Testis (tissue), 5 donors: ENCODE measurements at places on chromosomes 11 and 22. TPM values are rescaled to one million over a fixed set of nuclear protein-coding genes. Genes with fewer than 3 reads are reported as not detected.

The SEC14L6 gene
- 28.2 TPM for total RNA-seq

The FXYD2 gene
- 7.6 TPM for total RNA-seq

DNA sequence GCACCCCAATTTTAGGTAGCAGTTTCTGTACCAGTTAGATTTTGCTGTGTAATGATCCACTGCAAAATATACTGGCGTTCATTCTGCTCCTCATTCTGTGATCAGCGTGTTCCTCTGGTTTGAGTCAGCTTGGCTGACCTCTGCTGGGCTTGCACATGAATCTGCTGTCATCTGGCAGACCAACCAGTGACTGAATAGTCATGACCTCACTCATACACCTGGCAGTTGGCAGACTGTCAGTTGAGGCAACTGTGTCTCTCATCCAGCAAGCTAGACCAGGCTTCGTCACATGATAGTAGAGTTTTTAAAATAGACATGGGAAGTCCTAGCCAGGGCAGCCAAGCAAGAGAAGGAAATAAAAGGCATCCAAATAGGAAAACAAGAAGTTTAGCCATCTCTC, 316.3 kb upstream of the LARGE1 start:
- DNase-seq, result no peak

GRCh38 chr22:33013531-33014162, 44.5 kb downstream of the SYN3 start:
- no peak for DNase-seq

DNA sequence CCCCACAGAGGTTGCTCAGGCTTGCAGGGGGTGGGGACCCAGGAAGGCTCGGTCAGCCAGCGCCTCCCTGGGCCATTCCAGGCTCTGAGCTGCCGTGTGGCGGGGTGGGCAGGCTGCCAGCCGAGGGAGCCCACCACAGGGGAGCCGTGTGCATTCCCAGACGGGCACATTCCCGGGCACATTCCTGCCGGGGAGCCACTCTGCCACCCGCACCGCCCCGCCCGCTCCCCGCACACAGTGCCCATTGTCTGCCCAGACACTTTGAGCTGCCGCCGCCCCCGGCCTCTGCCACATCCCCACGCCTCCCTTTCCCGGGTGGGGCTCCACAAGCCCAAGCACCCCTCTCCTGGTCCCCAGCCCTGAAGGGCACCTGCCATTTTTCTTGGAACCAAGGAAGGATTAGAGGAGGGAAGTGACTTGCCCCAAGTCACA, 27.4 kb downstream of the RPL3 start:
- peak; percentile 74 for DNase-seq

DNA sequence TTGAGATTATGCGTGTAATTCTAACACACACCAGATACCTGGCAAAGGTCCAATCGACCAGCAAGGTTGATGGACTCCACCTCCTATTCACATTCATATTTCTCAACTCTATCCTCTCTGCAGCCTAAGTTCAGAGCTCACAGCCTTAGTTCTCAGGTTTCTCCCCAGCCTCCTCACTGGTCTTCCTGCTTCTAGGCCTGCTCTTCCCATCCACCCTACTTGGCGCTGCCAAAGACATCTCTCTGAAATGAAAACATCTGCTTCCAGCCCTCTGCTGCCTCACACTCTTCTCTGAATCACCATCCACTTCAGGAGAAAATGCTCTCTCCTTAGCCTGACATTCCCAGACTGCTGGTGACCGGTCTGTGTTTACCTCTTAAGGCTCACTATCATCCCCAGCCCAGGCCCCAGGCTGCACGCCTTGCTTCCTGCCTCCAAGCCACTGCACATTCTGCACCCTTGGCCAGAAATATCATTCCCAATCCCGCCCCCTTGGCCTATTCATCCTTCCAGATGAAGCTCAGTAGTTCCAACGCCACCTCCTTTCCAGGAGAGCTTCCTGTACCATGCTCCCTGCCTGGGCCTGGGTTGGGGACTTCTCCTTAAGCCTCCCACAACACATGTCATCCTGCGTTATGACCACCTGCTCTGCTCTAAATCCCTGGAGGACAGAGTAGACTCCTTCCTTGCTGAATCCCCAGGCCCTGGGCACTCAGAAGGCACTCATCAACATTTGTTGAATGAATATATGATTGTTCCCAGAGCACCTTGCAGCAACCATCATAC, 3.5 kb downstream of the ARRB1 start:
- peak; percentile 59 for DNase-seq

DNA sequence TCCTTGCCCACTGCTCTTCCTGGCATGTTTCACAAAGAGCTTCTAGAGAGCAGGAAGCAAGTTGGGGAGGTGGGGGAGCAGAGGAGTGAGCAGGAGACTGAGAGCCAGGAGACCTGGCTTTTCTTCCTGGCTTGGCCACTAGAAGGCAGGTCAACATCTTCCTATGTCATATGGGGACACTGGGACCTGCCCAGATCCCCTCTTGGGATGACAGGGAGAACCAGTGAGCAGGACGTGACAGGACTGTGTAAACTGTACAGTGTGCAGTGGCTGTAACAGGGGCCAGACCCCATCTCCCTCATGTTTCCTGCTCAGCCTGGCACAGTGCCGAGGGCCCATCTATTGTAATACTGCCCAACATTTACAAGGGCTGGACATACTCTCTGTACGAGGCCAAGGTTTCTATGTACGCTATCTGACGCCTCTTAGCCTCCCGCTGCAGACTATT, 29.4 kb downstream of the GDPD5 start:
- no peak for DNase-seq

DNA sequence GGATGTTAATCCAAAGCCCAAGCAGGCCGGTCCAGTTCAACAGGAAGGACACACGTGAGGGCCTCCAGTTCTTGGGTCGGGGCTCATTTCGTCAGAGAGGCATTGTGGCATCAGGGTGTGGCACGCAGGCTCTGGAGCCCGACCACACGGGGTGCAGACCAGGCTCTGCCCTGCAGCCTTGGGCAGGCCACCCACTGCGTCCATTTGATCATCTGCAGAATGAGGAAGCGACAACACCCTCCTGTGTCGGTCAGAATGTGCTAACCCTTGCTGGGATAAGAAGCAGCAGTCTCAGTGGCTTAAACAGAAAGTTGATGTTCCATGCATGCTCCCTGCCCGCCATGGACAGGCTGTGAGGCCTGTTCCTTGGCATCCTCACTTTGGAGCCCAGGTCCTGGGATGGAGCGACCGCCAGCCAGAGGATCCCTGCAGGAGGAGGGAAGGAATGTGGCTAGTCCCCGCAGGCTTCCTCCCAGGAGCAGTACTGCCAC, 10.8 kb downstream of the RIBC2 start:
- DNase-seq, result peak; percentile 16

- no peak for DNase-seq
Measured at GRCh38 chr22:47176573-47177333, 414.3 kb downstream of the TBC1D22A start.

- DNase-seq, result no peak
Measured at GRCh38 chr11:9214765-9215164, 50.4 kb downstream of the DENND5A start.
